ENCODE measurements at places on chromosomes 3 and 15.

DNA sequence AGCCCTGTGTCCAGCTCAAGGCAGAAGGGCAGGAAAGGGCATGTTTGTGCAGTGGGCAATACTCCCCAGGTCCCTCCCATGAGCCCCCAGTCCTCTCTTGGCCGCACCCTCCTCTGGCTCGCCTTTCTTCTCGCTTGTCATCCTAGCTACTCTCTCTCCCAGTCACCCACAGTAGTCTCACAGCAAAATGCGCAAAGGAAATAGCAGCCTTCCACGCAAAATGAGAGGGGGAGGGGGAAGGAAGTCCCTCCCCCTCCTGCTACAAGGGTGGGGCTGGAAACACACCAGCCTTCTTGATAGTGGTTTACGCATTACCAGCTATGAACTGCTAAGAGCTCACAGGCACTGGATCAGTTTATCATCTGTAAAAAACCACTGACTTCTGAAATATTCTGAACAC, 83.8 kb downstream of the GADL1 start:
- no peak for DNase-seq

DNA sequence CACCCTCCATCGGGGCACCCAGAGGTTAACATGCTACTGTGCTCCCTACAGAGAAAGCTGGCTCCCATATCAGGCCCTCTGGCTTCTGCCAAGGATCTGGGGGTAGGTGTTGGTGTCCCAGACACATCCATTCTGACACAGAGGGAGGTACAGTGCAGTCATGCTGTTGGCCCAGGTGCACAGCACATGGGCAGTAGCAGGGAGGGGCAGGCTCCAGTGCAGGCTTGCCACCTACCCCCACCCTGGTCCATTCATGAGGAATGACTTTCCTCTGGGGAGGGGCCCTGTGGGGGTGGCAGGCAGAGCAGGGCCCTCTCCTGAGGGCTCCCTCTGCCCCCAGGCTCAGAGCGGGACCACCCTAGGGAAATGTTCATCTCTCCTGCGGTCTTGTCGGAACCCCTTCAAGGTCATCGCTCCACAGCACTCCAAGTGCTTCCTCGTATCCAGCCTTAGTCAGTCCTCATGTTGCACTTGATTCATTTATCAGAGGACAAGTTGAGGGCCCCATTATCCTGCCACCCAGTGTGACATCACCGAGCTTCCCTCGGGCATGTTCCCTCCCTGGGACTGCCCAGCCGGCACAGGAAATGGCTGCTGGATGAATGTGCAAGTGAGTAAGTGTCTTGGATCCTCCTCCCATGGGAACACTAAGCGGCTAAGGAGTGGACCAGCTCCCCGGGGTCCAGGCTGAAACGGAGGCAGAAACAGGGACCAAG, 10.0 kb downstream of the DUSP7 start:
- no peak for DNase-seq

DNA sequence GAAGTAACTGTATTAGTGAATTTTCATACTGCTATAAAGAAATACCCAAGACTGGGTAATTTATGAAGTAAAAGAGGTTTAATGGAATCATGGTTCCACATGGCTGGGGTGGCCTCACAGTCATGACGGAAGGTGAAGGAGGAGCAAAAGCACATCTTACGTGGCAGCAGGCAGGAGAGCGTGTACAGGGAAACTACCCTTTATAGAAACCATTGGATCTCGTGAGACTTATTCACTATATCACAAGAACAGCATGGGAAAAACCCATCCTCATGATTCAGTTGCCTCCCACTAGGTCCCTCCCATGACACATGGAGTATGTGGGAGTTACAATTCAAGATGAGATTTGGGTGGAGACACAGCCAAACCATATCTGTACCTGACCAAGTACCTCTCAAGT, 812.3 kb upstream of the ALCAM start:
- peak; percentile 30 for DNase-seq

- no peak for DNase-seq
Observed at GRCh38 chr3:152480282-152480953, 211.7 kb downstream of the MBNL1 start.

- no peak for DNase-seq
Observed at GRCh38 chr3:116444819-116445310, 422 bp downstream of the LSAMP start.

All from suppressor macrophage treated with lipopolysaccharide for 1 hour (primary cell).